ENCODE measurements at places on chromosomes 2 and 18.

GRCh38 chr2:207163053-207163755 is 2.5 kb downstream of the KLF7 start:
- DNase-seq = peak; percentile 86

DNA sequence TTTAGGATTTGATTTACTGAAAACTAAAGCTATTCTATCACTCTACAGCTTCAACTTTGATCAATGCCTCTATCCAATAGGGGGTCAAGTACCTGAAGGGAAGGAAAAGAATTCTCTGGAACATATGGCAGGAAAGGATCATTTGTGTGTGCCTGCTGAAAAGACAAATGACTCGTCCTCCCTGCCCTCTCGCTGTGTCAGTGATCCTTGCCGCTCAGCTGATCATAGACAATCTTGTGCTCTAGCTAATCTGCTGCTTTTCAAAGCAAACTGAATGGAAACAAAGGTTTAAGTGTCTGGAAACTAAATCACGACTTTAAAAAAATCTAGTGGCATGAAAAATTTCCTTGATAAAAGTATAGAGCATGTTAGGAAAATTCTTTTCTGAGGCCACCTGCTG is 75.6 kb upstream of the CPO start:
- DNase-seq = no peak

GRCh38 chr2:182866095-182866460 is 359 bp downstream of the FRZB start:
- no peak for DNase-seq

DNA sequence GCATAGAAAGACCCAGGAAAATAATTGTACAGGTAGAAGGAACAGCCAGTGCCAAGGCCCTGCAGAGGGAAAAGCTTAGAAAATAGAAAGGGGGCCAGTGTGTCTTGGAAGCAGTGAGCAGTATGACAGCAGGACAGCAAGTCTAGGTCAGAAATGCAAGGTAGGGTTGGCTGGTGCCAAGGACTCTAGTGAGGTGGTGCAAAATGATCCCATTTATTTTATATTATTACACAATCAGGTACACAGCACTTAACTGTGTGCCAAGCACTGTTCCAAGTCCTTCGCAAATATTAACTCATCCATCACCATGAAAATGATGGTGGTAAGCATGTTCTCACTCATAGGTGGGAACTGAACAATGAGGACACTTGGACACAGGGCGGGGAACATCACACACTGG is 100.0 kb downstream of the AQP4 start:
- DNase-seq = no peak

DNA sequence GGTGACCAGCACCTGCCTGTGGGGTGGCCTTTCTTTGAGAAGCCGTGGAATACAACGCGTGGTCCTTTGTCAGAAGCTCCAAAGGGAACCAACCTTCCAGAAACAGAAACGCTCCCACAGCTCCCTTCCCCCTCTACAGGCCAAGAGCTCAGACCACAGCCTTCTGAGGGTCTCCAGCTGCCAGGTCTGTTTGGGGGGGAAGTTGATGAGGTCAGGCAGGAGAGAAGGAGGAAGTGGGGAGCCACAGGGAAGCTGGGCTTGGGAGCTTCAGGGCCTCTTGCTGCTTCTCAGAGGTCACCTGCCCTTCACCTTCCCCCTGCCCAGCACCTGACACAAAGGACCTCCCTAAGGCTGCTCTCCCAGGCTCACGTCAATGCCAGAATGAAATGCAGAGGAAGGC is 287.7 kb upstream of the ID2 start:
- no peak for DNase-seq

DNA sequence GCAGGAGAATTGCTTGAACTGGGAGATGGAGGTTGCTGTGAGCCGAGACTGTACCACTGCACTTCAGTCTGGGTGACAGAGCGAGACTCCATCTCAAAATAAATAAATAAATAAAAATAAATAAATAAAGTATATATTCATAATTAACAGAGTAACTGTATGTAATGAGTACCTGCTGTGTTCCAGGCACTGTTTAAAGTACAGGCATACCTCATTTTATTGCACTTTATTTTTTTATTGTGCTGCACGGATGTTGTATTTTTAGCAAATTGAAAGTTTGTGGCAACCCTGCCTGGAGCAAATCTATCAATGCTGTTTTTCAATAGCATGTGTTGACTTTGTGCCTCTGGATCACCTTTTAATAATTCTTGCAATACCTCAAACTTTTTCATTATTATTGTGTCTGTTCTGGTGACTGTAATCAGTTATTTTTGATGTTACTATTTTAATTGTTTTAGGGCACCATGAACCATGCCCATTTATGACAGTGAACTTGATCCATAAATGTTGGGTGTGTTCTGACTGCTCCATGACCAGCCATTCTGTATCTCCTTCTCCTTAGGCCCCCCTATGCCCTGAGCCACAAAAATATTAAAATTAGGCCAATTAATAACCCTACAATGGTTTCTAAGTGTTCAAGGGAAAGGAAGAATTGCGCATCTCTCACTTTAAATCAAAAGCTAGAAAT is 27.5 kb upstream of the CD8A start:
- no peak for DNase-seq

- DNase-seq = no peak
Observed at GRCh38 chr2:28578774-28579173, 82.9 kb downstream of the PLB1 start.

GRCh38 chr2:232888839-232889529 is 18.9 kb downstream of the SNORC start:
- no peak for DNase-seq

DNA sequence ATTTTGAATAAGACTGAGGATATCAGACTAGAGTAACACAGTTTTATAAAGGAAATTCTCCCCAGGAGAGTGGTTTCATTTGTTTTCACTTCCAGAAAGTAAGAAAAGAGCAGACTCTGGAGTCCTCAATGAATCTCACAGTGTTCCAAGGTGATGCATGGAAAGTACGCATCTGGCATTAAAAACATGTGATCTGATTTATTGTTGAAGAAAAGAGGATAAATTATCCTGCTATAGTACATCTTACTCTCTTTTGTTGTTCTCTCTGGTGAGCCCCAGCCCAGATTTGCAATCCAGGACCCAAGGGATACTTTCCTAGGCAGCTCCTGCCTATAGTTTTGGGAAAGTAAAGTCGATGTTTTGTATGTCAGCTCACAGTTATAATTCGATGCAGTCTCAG is 285.9 kb downstream of the CTNNA2 start:
- DNase-seq = no peak
